ENCODE measurements at places on chromosomes 2 and 18.

DNA sequence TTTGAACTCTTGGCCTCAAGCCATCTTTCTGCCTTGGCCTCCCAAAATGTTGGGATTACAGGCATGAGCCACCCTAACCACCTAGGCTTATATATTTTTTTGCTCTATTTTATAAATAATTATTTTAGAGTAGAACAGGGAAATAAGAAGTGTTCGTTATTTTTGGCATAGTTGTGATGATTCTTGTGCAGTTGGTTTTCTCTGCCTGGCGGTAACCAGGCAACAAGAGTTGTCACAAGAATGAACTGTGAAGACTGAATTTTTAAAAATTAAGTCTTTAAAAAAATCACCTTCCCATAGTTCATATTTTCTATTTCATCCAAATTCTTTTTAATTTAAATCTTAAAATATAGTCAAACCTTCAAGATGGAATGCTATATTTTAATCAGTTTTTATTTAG, 310.2 kb downstream of the ARL6IP6 start:
- DNase-seq, result no peak

GRCh38 chr2:189151906-189152305, 27.7 kb downstream of the COL5A2 start:
- no peak for DNase-seq

DNA sequence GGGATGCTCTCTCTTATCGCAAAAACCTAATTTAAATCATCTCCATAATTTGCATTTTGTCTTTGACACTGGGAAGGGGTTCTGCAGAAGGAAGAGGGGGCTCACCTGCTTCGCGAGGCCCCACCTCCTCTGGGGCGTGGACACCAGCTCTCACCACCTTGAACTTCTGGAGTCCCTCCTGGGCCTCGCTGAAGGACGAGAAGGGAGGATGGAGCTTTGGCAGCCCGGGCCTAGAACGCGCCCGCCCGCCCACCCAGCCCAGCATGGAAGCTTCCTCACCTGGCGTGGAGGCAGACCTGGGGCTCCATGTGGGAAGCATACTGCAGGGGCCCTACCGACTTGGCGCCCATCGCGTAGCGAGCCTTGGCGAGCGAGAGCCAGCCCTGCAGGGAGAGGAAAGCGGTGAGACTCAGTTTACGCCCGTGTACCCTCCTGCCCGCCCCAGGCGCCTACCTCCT, 1.1 kb upstream of the IMP4 start:
- no peak for DNase-seq

DNA sequence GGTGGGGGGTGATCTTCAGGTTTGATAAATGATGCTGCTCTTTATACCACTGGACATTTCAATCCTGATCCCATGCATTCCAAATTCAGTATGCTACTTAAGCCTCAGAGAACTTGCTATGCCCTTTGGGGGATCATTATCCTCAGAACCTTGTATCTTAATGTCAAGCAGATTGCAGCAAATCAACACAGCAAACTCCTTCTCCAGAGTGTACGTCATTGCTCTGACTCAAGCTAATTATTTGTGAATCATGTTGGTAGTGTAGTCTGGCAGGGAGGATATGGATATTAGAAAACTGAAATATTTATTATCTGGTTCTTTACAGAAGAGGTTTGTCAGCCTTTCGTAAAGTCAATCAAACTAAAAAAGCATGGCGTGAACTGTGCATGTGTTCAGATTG, 562.5 kb upstream of the FAM98A start:
- DNase-seq, result no peak

- DNase-seq, result no peak
Measured at GRCh38 chr2:205386109-205386508, 296.2 kb upstream of the NRP2 start.

GRCh38 chr2:134679745-134680144, 39.1 kb downstream of the TMEM163 start:
- DNase-seq, result no peak

DNA sequence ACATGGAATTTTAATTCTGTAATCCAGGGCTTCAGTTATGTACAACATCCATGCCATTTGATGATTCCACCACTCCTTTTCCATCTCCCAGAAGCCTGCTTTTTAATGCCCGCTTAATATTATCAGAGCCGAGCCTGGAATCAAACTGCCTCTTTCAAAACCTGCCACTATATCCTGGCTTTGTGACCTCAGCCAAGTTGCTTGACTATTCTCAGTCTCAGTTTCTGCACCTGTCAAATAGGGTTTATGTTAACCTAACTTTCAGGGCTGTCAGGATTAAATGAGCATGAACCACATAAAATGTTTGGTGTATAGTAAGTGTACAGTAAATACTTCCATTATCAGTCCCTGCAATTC, 108.7 kb downstream of the XRCC5 start:
- no peak for DNase-seq

GRCh38 chr2:48940606-48941005, 185.1 kb upstream of the LHCGR start:
- DNase-seq, result no peak

- no peak for DNase-seq
Measured at GRCh38 chr2:32732912-32733472, 105.1 kb downstream of the TTC27 start.

Data from activated T-cell treated with anti-CD3 and anti-CD28 coated beads for 4 hours (primary cell).